ENCODE measurements at places on chromosomes 7 and 10.

DNA sequence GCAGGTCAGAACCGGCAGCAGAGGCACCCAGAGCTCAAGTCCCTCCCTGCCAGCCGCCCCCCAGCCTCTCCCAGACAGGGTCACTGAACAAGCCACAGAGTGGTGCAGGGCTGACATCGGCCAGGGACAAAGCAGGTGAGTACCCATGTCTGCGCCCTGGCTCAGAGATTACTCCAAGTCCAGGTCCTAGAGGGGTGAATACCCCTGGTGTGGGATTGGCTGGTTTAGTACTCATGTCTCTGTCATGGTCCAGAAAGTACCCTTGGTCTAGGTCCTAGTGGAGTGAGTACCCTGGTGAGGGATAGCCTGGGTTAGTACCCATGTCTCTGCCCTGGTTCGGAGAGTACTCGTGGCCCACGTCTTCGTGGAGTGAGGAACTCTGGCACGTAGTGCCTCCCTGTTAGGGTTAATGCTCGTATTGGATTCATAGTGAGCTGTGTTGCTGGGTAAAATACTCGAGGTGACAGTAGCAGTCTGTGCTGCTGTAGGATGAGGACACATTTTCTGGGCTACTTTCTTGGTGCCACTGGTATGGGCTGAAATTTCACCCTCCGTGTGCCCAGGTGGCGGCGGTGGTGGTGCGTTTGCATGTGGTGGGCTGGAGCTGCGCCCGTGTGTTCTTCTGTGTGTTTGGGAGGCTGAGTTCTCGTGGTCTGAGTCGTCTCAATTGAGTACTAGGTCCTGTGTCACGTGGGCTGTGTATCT, 25.5 kb upstream of the KNDC1 start:
- H3K4me1 ChIP-seq, result no peaks in the 10 kb centered on the region
- no peaks in the 10 kb centered on the region for H3K27me3 ChIP-seq
- H3K36me3 ChIP-seq, result no peaks in the 10 kb centered on the region
- no peak overlapping the region for H3K4me3 ChIP-seq
- H3K27ac ChIP-seq, result no peak overlapping the region

- no peak overlapping the region for H3K27ac ChIP-seq
- no peak for DNase-seq
- H3K4me1 ChIP-seq, result no peaks in the 10 kb centered on the region
- no peaks in the 10 kb centered on the region for H3K27me3 ChIP-seq
- no peaks in the 10 kb centered on the region for H3K36me3 ChIP-seq
Measured at GRCh38 chr7:15430911-15431310, 130.9 kb downstream of the AGMO start.

GRCh38 chr10:48760983-48761382, 76.3 kb downstream of the WDFY4 start:
- H3K36me3 ChIP-seq, result no peaks in the 10 kb centered on the region
- H3K27ac ChIP-seq, result no peak overlapping the region
- no peak overlapping the region for H3K4me3 ChIP-seq
- DNase-seq, result no peak

DNA sequence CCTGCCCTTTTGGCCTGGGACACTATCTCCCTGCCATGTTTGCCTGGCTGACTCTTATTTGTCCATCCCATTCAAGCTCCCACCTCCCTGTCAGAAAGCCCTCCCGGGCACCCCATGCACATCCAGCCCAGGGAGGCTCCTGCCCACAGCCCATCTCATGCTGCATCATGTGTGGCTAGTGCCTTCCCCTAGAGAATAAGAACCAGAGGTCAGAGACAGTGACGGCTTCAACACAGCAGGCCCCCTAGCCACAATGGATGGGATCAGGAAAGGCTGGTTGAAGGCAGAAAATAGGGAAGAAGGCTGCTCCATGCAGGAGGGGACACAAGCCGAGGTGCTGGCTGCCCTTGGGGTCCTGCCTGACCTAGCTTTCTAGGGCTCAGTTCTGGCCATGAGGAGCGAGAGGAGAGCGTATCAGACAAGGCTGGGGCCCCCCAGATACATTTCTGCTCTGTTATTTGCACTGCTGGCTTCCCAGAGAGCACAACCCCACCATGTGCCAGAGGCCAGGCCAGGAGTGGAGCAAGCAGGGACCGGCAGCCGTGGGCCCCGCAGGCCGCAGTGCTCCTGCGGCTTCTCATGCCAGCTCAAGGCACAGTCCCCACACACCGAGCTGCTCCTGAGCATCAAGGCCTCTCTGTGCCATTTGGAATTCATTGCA, 161.1 kb upstream of the ZMIZ1 start:
- DNase-seq, result peak; percentile 4
- H3K27ac ChIP-seq, result no peak overlapping the region
- no peak overlapping the region for H3K4me3 ChIP-seq
- no peaks in the 10 kb centered on the region for H3K27me3 ChIP-seq
- H3K36me3 ChIP-seq, result no peaks in the 10 kb centered on the region
- no peaks in the 10 kb centered on the region for H3K4me1 ChIP-seq

DNA sequence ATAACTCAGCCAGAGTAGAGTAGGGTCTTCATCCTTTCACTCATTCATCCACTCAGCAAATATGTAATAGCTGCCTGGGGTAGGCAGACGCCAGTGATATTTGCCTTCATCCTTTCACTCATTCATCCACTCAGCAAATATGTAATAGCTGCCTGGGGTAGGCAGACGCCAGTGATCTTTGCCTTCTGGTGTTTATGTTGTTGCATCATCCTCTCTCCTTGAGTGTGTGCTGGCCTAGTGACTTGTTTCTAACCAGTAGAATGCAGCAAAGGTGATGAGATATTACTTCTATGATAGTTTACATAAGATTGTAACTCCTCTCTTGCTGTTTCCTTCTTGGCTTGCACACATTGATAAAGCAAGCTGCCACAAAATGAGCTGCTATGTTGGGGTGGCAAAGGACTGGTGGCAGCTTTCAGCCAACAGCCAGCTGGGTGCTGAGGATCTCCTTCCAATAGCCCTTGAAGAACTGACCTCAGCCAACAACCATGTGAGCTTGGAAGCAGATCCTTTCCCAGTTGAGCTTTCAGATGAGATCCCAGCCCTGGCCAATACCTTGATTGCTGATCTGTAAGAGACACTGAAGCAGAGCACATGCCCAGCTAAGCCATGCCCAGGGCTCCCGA, 23.2 kb upstream of the MTPN start:
- H3K4me1 ChIP-seq, result no peaks in the 10 kb centered on the region
- H3K27ac ChIP-seq, result no peak overlapping the region
- H3K4me3 ChIP-seq, result no peak overlapping the region
- DNase-seq, result no peak
- no peaks in the 10 kb centered on the region for H3K27me3 ChIP-seq
- H3K36me3 ChIP-seq, result no peaks in the 10 kb centered on the region

GRCh38 chr10:133072720-133073390, 14.9 kb upstream of the ADGRA1 start:
- no peak for DNase-seq
- H3K36me3 ChIP-seq, result no peaks in the 10 kb centered on the region
- H3K4me1 ChIP-seq, result no peaks in the 10 kb centered on the region

DNA sequence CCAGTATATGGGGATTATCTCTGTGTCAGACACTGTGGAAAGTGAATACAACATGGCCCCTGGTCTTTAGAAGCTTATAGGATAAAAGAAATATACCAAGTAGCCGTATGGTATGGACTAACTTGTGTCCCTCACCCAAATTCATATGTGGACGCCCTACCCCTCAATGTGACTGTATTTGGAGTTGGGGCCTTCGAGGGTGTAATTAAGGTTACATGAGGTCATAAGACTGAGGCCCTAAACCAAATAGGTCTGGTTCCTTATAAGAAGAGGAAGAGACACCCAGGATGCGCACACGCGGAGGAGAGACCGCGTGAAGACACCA, 36.3 kb downstream of the ASB13 start:
- H3K27ac ChIP-seq, result no peak overlapping the region
- no peak for DNase-seq
- no peaks in the 10 kb centered on the region for H3K4me1 ChIP-seq

GRCh38 chr7:37050801-37051200, 326.5 kb upstream of the AOAH start:
- no peak overlapping the region for H3K4me3 ChIP-seq
- no peaks in the 10 kb centered on the region for H3K27me3 ChIP-seq
- H3K27ac ChIP-seq, result no peak overlapping the region
- H3K36me3 ChIP-seq, result no peaks in the 10 kb centered on the region

- H3K4me1 ChIP-seq, result no peaks in the 10 kb centered on the region
- no peaks in the 10 kb centered on the region for H3K36me3 ChIP-seq
- no peak overlapping the region for H3K27ac ChIP-seq
- DNase-seq, result peak; percentile 0
- H3K27me3 ChIP-seq, result no peaks in the 10 kb centered on the region
Measured at GRCh38 chr7:158355456-158356065, 232.1 kb downstream of the PTPRN2 start.

DNA sequence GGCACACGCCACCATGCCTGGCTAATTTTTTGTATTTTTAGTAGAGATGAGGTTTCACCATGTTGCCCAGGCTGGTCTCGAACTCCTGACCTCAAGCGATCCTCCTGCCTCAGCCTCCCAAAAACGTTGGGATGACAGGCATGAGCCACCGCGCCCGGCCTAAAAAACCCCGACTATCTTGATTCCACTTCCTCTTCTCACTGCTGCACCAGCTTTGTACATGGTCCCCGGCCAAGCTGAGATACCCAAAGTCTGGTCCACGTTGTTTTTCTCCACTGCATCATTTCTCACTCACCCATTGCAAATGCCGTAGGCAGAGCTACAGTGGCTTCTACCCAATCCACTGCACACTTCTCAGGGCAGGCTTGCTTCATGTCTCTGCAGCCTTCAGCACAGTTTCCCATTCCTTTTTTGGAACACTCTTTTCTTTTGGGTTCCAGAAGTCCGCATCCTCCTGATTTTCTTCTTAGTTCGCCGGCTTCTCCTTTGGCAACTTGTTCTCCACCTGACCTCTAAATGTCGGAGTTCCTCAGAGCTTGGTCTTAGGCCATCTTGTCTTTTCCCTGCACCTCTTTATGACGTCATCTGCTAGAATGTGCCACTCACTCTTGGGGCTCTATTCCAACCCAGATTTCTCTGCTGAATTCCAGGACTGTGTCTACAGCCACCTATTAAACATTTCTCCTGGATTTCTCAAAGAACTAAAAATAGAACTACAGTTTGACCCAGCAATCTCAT, 6.0 kb upstream of the GNB2 start:
- H3K27ac ChIP-seq, result no peak overlapping the region
- no peaks in the 10 kb centered on the region for H3K4me1 ChIP-seq
- DNase-seq, result no peak
- no peaks in the 10 kb centered on the region for H3K27me3 ChIP-seq

GRCh38 chr7:150735596-150736358, 1.4 kb upstream of the GIMAP5 start:
- no peaks in the 10 kb centered on the region for H3K27me3 ChIP-seq
- no peaks in the 10 kb centered on the region for H3K4me1 ChIP-seq
- DNase-seq, result no peak
- no peak overlapping the region for H3K27ac ChIP-seq
- H3K36me3 ChIP-seq, result no peaks in the 10 kb centered on the region

GRCh38 chr10:77542710-77543259, 94.8 kb downstream of the KCNMA1 start:
- no peaks in the 10 kb centered on the region for H3K4me1 ChIP-seq
- no peak for DNase-seq
- no peaks in the 10 kb centered on the region for H3K27me3 ChIP-seq
- no peaks in the 10 kb centered on the region for H3K36me3 ChIP-seq
- H3K27ac ChIP-seq, result no peak overlapping the region

- no peak for DNase-seq
- H3K27me3 ChIP-seq, result no peaks in the 10 kb centered on the region
- H3K27ac ChIP-seq, result no peak overlapping the region
Measured at GRCh38 chr10:86419101-86419500, 52.5 kb upstream of the GRID1 start.

DNA sequence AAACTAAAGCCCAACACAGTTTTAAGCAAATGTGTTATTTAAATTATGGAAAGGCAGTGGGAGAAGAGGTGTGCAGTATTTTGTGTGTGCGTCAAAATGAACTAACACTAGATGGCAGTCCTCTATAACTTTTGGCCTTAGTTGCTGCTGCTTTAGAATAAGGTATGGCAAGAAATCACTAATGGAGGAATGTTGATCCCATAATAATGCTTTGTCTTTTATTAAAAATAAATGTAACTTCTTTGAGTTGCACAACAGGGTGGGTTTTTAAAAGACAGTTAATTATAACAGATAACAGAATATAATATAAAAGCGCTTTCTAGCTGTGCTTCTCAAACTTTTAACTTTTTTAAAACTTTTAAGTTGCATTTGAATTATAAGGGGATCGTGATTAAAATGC, 56.4 kb downstream of the BBS9 start:
- H3K27me3 ChIP-seq, result no peaks in the 10 kb centered on the region
- no peaks in the 10 kb centered on the region for H3K4me1 ChIP-seq
- no peak overlapping the region for H3K27ac ChIP-seq
- no peaks in the 10 kb centered on the region for H3K36me3 ChIP-seq
- DNase-seq, result no peak
- H3K4me3 ChIP-seq, result no peak overlapping the region

- H3K36me3 ChIP-seq, result no peaks in the 10 kb centered on the region
- no peak for DNase-seq
- H3K4me1 ChIP-seq, result no peaks in the 10 kb centered on the region
- no peak overlapping the region for H3K4me3 ChIP-seq
- H3K27me3 ChIP-seq, result no peaks in the 10 kb centered on the region
- peak overlapping the region; percentile 67 for H3K27ac ChIP-seq
Measured at GRCh38 chr10:51878695-51879094, 179.3 kb upstream of the CSTF2T start.

DNA sequence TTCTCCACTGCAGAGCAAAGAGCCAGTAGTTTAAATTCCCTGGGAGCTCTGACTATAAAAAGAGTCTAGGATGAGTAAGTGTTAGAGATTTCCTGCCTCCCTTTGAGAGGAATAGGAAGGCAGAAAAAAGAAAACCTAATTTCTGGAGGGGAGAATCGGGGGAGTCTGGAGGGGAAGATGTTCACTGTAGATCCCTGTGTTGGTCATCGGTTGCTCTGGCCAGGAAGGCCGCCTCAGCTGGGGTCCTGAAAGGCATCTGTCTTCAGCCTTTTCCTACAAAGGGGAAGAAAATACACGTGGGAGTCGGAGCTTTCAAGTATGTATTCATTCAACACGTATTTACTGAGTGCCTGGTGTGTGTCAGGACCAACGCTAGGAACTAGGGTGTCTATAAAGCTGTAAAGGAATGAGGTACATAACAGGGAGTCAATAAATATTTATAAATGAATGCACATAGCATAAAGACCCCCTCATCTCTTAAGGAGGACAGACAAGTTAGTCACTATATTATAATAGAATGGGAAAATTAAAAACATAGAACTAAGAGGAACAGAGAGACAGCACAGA, 101.1 kb downstream of the ICA1 start:
- no peak overlapping the region for H3K27ac ChIP-seq
- H3K4me3 ChIP-seq, result no peak overlapping the region
- no peaks in the 10 kb centered on the region for H3K36me3 ChIP-seq
- no peaks in the 10 kb centered on the region for H3K4me1 ChIP-seq
- no peaks in the 10 kb centered on the region for H3K27me3 ChIP-seq
- DNase-seq, result no peak

- no peaks in the 10 kb centered on the region for H3K4me1 ChIP-seq
- H3K27me3 ChIP-seq, result no peaks in the 10 kb centered on the region
- H3K4me3 ChIP-seq, result peak overlapping the region; percentile 95
- H3K27ac ChIP-seq, result no peak overlapping the region
- H3K36me3 ChIP-seq, result no peaks in the 10 kb centered on the region
- DNase-seq, result no peak
Measured at GRCh38 chr7:1158203-1159126, 1.5 kb downstream of the ZFAND2A start.

- no peaks in the 10 kb centered on the region for H3K4me1 ChIP-seq
- no peak overlapping the region for H3K4me3 ChIP-seq
- no peaks in the 10 kb centered on the region for H3K36me3 ChIP-seq
- DNase-seq, result no peak
- H3K27me3 ChIP-seq, result no peaks in the 10 kb centered on the region
- H3K27ac ChIP-seq, result no peak overlapping the region
Measured at GRCh38 chr7:3217166-3217565, 83.9 kb upstream of the SDK1 start.
